ENCODE measurements at places on chromosomes 3 and 15. TPM values are rescaled to one million over a fixed set of nuclear protein-coding genes. Genes with fewer than 3 reads are reported as not detected.

Gene ALPK3
- total RNA-seq = 268 TPM

DNA sequence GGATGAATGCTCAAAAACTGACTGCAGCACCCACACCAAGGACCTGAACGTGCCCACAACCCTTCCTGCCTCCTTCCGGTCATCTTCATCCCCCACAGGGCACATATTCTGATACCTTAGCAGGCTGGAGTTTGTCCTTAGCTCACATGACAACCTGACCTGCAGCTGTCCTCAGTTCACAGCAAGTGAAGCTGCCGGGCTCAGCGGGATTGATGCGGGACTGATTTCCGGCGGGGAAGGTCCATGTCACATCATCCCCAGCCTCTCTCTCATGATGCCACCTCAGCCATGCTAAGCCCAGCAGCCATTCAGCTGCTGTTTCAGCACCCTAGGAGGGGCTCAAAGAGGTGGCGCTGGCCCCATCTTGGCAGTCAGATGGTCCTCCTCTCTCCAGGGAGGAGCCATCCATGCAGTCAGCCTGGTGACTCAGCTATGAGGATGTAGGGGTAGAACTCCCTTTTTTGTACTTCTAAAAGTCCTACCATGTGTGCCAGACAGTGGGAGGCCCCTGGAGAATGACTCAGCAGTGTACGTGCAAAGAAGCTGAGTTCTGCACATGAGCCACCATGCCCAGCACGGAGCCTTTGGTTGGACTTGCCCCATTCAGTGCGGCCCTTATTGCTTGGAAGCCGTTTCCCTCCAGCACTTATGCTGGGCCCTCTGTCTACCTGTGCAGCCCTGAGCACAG lies 9.5 kb downstream of the CA12 start:
- no peak for DNase-seq

- DNase-seq = no peak
Observed at GRCh38 chr3:177594096-177594495, 396.8 kb upstream of the TBL1XR1 start.

Gene CALML4
- 0.28 TPM for total RNA-seq

Gene NR2C2
- total RNA-seq = 27.8 TPM

- DNase-seq = peak; percentile 79
Observed at GRCh38 chr3:126752303-126753190, 48.5 kb downstream of the CHCHD6 start.

Gene AADAC
- not detected for total RNA-seq

DNA sequence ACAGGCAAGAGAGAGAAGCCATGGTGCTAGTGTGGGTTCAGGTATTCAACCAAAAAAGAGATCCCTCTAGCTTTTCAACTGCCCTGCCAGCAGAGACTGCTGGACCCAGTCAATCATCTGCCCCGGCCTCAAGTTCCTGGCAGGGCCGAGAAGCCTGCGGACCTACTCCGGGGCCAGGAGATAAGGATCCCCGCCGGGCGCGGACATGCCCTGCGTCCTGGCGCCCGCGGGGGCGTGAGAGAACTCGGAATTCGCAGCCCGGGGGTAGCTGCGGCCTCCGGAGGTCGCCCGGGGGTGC lies 821 bp upstream of the MAGI1 start:
- DNase-seq = peak; percentile 49

- no peak for DNase-seq
Observed at GRCh38 chr3:149860881-149861280, 47.9 kb downstream of the RNF13 start.

- no peak for DNase-seq
Observed at GRCh38 chr15:89244574-89244903, 760 bp downstream of the FANCI start.

Gene SLC49A4
- total RNA-seq = 13.2 TPM

DNA sequence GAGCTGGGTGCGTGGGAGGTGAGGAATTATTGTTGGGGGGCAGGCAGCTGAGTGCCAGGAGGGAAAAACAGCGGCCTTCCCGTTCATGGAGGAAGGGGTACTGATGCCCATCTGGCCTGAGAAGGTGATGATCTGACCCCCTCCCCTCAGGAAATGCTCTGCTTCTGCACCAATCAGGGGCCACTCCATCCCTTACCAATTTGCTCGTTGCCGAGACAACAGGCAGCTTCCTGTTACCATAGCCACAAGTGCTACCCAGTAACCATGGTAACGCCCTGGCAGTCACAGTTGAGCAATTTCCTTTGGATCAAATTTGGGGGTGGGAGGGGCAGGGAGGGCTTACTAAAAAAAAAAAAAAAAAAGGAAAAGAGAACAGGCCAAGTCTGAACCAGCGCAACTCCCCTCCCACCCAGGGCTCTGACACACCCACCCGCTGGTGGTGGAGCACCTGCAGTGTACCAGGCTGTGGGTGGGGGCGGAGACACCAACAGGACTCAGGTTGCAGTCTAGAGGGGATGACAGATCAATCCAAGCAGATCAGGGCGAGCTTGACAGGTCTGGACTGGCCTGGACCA lies 13.7 kb downstream of the CELF6 start:
- no peak for DNase-seq

- DNase-seq = no peak
Observed at GRCh38 chr3:96966181-96966929, 152.0 kb downstream of the EPHA6 start.

DNA sequence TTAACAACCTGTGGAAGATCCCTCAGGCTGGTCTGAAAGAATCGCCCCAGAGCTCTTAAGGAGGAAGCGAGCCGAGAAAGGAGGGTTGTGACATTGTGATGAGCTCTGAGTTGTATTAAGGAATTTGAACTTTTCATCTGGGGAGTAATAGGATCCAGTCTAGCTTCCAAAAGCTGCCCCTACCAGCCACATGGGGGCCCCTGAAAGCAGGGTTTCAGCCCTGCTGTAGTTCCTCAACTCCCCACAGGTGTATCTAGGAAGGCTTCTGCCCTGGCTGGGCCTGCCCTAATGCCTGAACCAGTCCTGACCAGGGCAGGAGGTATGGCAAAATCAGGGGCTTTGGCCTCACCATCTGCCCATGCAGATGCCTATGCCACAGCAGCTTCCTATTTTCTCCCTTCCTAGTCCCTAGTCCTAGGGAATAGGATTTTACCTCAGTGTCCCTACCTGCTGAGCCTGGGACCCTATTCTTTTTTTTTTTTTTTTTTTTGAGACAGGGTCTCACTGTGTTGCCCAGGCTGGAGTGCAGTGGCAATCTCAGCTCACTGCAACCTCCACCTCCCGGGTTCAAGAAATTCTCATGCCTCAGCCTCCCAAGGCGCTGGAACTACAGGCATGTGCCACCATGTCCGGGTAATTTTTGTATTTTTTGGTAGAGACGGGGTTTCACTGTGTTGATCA lies 5.0 kb upstream of the AP3S2 start:
- no peak for DNase-seq

DNA sequence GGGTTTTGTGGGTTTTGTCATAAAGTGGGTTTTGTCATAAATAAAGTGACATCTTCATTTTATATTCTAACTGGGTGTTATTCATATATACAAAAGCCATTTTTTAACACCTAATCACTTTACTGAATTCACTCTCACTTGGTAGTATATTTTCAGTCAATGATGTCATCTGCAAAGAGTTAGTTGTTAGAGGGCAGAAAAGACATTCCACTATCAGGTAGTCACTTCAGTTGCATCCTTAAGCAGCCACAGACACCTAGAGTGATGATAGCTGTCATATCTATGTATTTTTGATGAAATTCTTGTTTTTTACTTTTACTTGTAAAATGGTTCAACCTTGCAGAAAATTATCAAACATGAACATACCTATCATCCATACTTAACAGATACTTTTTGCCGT lies 89.0 kb downstream of the DHX36 start:
- DNase-seq = no peak

GRCh38 chr15:88512078-88512477 lies 34.4 kb downstream of the DET1 start:
- DNase-seq = no peak

- DNase-seq = peak; percentile 68
Observed at GRCh38 chr3:23810343-23811184, 4.8 kb downstream of the UBE2E1 start.
